NCI-H446 (cell line): ENCODE measurements at places on chromosomes 7 and 10.
A peak's percentile ranks its signal among the peaks of the same experiment; 100 is the strongest.

DNA sequence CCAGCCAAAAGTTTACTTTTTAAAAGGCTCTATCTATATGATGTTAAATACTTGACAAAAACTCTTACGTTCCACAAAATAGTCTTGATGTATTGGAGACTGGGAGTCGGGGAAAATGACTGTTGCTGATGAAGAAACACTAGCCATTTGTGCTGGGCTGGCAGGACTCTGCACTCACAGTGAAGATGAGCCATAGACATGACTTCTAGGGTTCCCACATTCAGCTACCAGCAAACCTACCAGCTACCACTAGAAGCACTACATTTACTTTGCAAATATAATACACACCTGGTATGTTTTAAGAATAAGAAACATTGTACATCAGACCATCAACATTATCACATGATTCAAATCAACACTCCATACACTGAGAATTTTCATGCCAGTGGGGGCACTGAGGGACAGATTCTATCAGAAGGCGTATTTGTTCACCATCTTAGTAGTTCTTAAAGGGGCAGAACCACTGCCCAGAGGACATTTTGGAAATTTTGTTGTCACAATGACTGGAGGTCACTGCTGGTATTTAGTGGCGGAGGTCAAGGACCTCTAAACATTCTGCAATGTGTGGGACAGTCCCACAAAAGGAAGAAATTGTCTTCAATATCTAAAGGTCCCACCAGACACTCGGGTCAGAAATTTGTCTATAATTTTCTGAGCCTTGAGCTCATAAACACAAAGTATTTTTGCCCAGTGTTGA is 52.3 kb downstream of the PARD3 start:
- DNase-seq: no peak

DNA sequence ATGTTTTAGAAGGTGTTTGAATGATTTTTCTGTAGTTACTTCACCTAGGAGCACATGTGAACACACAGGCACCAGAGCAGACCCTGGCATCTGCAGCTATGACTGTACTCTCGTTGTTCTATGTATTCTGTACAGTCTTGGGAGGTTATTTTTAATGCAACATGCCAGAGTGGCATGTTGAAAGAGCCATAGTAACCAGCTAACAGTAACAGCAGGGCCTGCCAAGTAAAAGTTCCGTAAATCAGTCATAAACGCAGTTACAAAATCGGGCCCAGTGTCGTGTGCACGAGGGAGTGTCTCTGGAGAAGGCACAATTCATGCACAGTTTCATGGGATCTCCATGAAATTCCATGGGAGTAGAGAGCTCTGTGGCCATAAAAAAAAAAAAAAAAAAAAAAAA is 108.3 kb upstream of the CDK6 start:
- no peak for DNase-seq

- no peak for DNase-seq
Observed at GRCh38 chr10:92719991-92720830, 30.5 kb downstream of the HHEX start.

- no peak for DNase-seq
Observed at GRCh38 chr7:380139-380485, 90.1 kb downstream of the FOXL3 start.

DNA sequence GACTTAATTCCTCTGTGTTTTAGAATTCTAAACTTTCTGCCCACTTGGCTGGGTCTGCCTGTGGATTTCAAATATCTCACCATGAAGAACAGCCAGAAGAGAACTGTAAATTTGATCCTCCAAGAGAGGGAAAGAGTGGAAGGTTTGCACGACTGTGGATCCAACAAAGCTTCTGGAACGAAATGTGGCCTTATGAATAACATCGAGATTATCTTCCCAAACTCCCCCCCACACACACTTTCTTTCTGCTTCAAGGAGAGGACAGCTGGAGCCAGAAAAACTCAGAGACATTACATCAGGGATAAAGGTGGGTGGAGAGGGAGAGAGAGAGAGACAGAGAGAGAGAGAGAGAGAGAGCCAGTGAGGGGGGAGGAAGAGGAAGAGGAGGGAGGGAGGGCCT is 570.1 kb upstream of the MGMT start:
- no peak for DNase-seq

GRCh38 chr7:147982307-147982706 is 608.3 kb upstream of the C7orf33 start:
- no peak for DNase-seq

DNA sequence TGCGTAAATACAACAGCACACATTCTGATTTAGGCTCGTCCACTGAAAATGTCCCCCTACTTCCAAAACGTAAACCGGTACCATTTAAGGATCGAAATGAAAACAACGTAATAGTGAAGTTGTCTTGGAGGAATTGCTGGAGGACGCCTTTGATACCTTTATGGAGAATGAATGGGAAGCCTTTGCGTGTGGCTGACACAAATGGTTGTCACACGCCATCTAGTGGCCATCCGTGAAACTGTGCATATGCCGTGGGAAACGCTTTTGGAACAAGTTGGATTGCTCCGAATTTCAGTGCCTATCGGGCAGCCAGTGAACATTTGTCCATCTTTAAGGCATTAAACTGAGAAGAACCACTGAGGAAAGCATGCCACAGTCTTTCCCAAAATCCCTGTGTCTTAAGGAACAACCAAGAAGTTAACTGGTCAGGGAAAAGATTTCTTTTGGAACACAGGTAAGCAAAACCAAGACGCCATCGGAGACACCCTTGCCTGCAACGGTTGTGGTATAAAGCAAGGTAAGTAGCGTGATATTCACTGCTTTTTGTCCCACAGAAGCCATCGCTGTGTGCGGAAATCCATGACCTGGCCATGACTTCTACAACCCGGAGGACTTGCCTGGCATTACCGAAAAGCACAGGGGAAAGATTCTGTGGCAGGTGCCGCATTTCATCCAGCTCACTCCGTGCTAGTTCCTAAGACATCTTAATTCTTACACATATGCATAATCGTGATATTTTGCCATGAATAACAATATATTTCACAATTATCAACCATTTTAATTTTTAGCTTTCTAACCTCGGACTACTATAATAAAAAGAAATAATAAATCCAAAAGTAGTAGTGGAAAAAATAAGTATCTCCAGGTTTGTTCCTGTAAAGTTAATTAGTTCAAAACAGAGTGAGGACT is 100.6 kb downstream of the FAM204A start:
- DNase-seq: peak; percentile 27

- no peak for DNase-seq
Observed at GRCh38 chr7:68789597-68789996, 808.7 kb upstream of the AUTS2 start.

GRCh38 chr7:129295015-129295423 is 70.2 kb downstream of the AHCYL2 start:
- peak; percentile 20 for DNase-seq

GRCh38 chr10:35079763-35080162 is 10.4 kb downstream of the CUL2 start:
- no peak for DNase-seq

DNA sequence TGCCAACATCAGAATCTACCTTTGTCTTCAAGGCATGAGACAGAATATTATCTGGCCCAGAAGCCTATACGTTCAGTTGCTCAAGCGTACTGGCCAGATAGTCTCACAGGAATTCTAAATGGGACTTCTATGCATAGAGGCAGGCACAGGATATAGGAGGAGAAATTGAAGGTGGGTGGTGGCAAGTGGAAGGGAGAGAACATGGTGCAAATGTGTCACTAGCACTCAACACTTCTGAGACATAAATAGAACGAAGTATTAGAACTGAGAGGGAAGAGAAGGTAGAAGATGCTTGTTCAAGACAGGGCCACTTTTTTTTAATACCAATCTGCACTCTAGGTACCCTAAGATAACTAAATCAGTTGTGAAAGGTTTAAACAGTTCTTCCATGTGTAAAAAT is 85.8 kb downstream of the TFPI2 start:
- no peak for DNase-seq

GRCh38 chr7:141145630-141145982 is 71.7 kb downstream of the TMEM178B start:
- no peak for DNase-seq

- DNase-seq: no peak
Observed at GRCh38 chr7:29565982-29566746, 2.5 kb downstream of the PRR15 start.

GRCh38 chr7:141992156-141992555 is 3.5 kb upstream of the MGAM start:
- no peak for DNase-seq

GRCh38 chr10:11245510-11245909 is 227.8 kb downstream of the CELF2 start:
- DNase-seq: no peak

DNA sequence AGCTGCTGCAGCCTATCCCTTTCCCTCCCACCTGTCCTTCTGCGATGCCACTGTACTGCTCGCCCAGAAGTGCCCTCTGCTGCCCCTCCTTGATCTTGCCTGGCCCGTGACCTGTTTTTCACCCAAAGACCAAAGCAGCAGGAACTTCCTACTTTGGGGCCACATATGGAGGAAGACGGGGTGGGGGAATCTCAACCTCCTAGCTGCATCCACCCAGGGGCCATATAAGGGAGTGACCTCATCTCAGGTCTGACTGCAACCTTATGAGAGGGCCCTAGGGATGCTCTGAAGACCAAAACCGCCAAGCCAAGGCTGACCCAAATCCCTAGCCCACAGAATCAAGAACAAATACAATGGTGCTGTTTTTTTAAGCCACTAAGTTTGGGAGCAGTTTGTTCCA is 15.7 kb downstream of the PRKCQ start:
- no peak for DNase-seq

DNA sequence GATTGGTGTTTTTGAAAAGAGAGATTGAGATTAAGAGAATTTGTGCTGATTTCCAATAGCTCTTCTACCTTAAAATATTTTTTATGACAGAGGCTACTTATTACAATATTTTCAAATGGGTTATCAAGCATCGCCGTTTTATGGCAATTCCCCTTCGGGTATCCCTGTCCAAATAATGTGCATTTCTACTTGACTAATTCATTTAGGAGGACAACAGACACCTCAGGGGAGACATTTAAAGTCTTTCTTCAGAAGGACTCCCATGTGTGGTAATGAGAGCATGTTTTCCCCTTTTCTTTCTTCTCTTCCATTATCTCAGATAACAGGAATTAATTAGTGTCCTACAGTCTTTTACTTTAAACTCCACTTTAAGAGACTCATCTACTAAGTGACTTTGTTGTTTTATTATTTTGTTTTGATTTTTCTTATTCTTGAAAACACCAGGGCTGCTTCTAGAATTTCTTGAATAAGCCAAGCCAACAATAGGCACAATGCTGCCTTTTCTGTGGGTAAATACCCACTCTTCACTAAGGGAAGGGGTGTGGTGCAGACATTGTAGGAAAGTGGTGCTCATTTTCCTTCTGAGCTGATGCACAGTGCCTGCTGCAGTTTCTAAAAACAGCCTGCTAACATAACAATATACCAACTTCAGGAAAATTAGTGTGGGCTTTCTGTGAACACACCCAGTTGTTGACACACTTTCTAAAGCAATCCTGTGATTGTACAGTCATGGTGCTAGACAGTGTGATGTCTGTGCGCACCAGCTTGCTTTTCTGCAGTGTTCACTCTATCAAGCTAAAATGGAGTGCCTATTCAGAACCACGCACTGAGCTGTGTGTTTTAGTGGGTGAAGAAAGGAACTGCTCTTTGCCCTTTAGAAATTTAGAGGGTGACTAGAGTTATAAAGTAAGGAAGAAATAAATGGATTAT is 597.7 kb downstream of the NRG3 start:
- no peak for DNase-seq

DNA sequence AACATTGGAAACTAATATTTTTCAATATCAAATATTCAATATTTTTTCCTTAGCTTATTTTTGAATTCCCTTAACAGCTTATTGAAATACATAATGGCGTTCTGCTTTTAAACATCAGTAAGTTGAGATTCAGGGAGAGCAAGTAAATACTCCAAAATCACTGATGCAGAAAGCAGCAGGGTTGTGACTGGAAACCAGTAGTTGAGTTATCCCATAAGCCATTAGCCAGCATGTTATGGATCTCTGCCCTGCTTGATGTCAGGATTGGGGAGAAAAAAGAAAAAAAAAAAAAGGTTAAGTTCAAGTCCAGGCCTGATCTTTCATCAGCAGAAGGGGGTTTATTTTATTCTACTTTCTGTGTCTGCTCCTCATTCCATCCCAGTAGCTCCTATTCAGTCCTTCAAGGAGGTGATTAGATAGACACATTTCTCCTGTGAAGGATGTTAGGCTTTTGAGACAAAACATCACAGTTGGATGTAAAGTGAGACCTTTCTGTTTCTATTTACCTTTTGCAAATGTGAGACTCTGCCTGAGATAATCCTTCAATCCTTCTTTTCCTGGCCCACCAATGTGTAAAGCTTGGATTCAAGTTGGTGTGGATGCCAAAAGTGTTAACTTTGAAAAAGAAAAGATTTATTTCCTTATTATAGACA is 110.9 kb upstream of the HDAC9 start:
- no peak for DNase-seq

DNA sequence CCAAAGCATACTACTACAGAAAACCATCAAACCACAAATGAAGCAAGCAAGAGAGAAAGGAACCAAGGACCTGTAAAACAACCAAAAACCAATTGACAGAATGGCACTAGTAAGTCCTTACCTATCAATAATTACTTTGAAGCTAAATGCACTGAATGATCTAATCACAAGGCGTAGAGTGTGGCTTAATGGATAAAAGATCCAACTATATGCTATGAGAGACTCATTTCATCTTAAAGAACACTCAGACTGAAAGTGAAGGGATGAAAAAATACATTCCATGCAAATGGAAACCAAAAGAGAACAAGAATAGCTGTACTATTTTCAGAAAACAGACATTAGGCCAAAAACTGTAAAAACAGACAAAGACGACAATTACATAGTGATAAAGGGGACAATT is 70.7 kb downstream of the CRPPA start:
- no peak for DNase-seq

- no peak for DNase-seq
Observed at GRCh38 chr7:97580205-97580604, 151.7 kb upstream of the TAC1 start.

DNA sequence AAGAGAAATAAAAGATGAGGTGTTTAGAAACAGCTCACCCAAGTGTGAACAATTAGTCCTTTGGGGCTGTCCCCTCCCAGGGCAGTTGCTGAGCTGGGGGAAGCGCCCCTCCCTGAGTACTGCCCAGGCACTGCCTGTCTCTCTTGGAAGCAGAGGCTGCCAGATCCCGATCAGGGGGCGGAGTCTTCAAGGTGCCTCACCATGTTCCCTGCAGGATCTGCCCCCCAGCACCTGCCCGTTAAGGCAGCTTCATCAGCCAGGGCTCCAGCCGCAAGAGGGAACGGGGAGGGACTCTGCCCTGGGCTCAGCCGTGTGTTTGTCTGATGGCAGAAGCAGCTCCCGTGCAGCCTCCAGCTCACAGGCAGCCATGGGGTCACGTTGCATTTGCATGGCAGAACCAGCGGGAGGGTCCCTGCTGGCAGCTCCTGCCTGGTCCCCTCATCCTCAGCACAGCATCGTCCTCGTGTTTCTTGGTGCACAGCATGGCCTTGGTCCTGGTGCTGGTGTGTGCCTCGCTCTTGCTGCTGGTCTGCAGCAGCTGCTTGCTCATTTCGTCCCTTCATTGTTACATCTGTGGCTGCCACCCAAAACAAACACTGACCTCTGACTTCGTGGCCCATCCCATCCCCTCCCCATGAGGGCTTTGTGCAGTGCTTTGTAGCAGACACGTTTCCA is 10.7 kb upstream of the DPYSL4 start:
- DNase-seq: no peak
